Pancreas (tissue), 10 donors: ENCODE measurements at places on chromosomes 1 and 21. TPM values are rescaled to one million over a fixed set of nuclear protein-coding genes. Genes with fewer than 3 reads are reported as not detected.

The SMIM34 gene
- total RNA-seq = not detected

The IFI44 gene
- 9.0 TPM for total RNA-seq

The SLAMF8 gene
- not detected for total RNA-seq

The SELP gene
- 0.91 TPM for total RNA-seq

The POLR3GL gene
- 3.9 TPM for total RNA-seq

The PTPN7 gene
- total RNA-seq = 2.2 TPM

DNA sequence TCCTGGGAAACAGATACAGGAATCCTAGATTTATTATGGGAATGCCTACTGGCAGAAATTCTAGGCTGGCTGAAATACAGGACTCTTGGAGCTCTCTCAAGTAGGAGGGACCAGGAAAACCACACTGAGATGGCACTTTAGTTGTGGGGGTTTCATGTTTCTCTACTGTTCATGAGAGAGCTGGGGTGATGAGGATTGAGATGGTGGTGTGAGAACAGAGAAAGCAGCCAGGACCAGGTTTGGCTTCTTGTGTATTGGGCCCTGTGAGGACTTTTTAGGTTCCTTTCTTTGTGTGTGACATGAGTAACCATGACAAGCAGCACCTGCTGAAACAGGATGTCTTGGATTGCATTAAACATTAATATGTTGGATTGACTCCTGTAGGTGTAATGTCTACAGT lies 4.9 kb downstream of the ARID1A start:
- no peak for DNase-seq

- no peak for DNase-seq
Measured at GRCh38 chr1:208535511-208535910, 291.3 kb upstream of the PLXNA2 start.

GRCh38 chr1:104868794-104869193 lies 1119.1 kb downstream of the AMY1C start:
- DNase-seq = no peak

DNA sequence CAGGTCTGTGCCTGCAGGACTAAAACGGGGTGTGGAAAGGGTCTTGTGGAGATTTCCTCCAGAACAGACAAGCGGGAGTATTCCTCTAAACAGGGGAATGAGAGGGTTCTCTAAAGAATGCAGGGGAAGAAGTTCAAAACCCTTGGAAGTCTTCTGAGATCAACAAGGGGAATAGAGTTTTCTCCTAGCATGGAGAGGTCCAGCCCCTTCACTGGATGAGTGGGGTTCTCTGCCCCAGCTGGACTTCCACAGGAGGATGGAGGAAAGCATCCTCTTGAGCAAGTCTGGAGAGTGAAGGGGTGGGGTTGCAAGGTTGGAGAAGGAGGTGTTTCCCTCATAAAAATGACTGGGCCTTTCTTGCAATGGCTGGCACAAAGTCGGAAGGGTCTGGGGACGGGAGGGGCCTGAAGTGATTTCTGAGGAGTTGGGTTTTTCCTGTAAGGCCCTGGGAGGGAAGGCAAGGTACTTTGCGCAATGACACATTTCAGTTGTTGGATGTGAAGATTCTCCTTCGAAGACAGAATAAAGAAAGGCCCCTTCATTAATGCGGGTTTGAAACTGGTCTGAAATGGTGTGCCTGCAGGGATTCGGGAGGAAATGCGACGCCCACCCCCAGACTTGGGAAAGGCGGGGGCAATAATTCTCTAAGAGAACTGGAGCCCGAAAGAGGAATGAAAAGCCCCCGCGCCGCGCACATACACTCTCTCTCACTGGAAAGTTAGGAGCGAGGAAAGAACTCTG lies 884 bp downstream of the SPATA6 start:
- DNase-seq = no peak

DNA sequence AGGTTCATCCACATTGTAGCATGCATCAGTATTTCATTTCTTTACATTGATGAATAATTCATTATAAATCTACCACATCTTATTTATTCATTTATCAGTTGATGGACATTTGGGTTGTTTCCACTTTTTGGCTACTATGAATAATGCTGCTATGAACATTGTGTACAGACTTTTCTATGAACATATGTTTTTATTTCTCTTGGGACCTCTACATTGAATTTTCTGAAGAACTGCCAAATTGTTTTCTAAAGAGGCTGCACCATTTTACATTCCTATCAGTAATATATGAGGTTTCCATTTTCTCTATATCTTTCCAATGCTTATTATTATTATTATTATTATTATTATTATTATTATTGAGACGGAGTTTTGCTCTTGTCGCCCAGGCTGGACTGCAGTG lies 81.3 kb upstream of the SELENON start:
- no peak for DNase-seq

DNA sequence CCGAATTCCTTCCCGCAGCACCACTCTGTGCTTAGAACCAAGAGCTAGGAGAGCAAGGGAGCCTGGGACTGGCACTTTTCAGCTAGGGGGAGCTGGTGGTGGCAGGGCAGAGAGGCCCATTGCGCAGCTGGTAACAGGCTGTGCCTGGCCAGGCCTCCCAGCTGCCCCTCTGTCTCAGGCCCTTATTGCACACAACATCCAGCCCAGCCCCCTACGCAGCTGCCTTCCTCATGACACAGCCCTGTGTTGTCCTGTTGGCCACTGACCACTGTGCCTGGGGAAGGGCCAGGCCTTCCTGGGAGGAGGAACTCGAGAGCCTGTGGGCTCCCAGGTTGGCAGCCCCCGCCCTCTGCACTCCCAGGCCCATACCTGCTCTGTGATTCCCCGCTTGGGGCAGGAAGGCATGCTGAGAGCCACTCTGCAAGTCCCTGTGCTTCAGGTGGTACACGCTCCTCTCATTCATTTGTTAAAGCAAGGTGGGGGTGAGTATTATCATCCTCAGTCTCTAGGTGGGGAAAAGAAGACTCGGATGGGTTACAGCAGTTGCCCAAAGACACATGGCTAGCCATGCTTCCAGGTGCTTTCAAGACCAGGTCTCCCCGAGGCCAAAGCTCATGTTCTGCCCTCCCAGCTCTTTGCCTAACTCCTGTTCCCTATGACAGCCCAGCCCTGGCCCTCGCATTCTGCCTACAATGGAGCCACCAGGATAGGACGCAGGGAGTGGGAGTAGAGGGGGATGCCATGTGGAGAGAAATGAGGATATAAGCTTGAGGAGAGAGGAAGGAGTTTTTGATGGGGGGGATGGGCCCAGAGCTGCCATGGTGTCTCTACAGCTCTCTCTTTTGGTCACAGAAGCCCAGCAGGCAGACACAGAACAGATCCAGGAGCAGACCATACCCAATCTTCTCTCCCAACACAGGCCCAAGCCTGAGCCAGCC lies 81.8 kb downstream of the TMEM53 start:
- no peak for DNase-seq

GRCh38 chr1:214420341-214420740 lies 131.1 kb downstream of the PTPN14 start:
- no peak for DNase-seq

DNA sequence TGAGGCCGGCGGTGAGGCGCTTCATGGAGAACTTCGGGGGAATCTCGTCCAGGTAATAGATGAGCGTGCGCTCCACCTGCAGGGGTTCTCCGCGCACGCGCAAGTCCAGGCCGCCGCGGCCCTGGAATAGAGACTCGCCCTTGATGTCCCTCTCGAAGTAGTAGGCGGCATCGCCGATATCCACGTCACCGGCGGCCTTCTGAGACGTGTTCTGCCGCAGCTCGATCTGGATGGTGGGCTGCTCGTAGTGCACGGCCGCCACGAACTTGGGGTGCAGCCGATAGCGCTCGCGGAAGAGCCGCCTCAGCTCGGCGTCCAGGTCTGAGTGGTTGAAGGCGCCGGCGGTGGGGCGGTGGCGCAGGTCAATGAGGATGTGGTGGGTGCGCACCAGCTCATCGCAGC lies 726 bp downstream of the TACSTD2 start:
- DNase-seq = peak; percentile 65

DNA sequence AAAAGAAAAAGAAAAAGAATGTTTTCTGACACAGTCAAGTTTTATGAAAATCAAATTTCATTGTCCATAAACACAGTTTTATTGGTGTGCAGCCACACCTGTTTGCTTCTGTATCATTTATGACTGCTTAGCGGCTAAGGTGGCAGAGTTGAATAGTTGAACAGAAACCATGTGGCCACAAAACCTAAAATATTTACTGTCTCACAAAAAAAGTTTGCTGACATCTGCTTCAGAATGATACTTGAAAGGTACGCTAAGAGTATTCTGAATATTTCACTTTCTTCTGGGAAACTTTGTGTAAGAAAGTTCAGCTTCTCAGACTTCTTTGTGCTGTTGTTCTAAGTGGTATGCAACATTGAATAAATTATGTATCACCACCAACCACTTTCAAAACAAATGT lies 6.2 kb downstream of the KCNK1 start:
- no peak for DNase-seq

DNA sequence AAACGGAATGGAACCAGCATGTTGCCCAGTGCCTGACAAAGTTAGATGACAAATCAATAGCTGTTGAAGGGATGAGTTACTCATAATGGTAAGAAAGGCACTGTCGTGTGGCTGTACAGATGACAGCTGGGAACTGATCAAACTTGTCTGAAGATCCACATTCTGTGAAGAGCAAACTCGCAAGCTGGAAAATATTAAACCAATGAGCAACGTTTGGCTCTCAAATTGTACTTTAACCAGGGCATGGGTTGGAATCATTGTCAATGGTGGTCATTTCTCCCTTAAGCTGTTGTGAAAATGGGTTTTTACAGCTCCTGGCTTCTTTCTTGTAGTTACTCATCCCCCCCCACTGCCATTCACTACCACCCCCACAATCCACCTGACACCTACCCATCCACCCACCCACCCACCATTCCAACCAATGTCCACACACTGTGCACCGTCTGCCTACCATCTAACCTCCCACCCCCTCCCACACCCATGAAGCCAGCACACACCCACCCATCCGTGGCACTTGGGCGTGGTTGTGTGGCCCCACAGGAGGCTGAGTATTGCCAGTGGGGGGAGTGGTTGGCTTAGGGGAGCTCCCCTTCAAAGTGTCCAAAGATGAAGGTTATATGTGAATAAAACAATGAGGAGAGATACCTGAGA lies 46.7 kb downstream of the CLDN14 start:
- DNase-seq = no peak

- no peak for DNase-seq
Measured at GRCh38 chr1:30377230-30378002, 346.0 kb downstream of the MATN1 start.
